ENCODE measurements at places on chromosomes 7 and 10. TPM values are rescaled to one million over a fixed set of nuclear protein-coding genes. Genes with fewer than 3 reads are reported as not detected.

DNA sequence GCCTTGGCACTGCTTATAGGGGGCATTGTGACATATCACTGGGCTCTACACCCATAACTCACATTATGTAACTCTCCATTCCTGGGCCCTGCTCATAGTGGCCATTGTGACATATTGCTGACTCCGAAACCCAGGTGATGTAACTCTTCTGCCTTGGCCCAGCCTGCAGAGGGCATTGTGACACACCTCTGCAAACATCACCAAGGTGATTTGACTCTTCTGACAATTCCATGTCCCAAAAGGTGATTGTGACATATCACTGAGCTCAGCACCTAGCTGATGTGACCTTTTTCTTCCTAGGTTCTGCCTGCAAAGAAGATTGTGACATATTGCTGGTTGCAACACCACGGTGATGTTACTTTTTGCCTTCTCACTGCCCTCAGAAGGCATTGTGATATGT lies 36.5 kb upstream of the ZNF680 start:
- DNase-seq = no peak

Gene SPDYE1
- not detected for total RNA-seq

DNA sequence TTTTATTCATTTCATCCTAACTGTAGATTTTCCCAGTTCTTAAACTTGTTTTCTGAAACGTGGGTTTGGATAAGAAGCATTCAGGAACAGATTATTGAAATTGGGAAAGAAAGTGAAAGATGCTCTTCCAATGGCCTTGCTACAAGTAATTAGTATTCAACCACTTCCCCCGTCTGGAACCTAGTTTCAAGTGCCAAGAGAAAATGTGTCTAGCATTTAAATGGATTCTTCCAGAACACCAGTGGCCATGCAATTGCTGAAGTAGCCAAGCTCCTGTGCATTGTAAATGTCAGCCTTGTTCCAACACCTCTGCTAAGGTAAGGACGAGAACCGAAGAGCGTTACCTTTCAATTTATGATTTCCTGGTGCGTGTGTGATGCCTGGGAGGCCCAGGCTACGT lies 68.2 kb downstream of the PFKFB3 start:
- DNase-seq = no peak

- no peak for DNase-seq
Observed at GRCh38 chr7:155566011-155566836, 19.9 kb upstream of the CNPY1 start.

DNA sequence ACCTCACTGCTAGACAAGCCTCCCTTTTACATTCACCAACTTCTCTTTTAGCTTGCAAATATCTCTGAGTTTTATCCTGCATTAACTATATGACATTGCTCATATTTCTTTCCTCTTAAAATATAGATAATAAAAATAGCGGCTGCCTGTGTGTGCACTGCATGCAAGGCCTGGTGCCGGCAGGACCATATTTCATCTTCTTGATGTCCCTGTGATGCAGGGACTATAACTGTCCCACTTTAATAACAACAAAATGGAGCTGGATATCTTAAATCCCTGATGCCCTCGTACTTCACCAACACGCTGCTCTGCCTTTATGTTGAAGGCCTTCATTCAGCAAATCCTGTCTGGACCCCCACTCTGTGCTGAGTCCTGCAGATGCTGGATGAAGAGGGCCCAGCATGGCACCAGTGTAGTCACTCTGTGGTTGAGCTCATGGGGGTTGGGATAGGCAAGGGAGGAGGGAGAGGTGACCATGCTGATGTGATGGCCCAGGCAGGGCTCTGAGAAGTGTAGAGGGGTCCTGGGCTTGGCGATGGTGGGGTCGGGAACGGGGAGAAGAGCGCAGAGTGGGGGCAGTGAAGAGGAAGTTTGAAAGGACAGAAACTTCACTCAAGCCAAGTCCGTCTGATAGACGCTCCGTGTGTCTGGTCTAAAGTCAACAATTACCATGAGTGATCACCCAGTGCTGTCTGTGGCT lies 40.4 kb downstream of the C10orf90 start:
- DNase-seq = no peak

Gene SPDYE9
- total RNA-seq = not detected

Gene MEST
- 3.5 TPM for total RNA-seq

GRCh38 chr7:89104748-89105685 lies 309.5 kb upstream of the TEX47 start:
- DNase-seq = no peak

GRCh38 chr10:15124190-15124589 lies 27.0 kb downstream of the RPP38 start:
- no peak for DNase-seq

DNA sequence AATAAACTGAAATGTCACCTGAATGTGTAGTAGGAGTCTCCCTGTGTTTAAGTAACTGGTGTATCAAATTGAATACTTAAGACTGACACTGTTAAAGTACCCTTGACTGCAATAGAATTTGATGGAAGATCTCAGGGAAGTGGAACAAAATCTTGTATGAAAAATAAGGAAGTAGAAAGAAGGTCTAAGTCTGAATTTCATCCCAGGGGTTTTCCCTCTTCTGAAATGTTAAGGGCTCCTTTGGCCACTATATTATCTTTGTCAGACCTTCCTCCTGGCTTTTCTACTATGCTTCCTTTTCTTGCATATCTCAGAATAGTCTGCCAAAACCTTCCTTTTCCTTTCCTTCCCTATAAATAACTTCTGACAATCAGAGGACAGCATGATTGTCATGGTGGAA lies 59.6 kb downstream of the BLNK start:
- DNase-seq = no peak

DNA sequence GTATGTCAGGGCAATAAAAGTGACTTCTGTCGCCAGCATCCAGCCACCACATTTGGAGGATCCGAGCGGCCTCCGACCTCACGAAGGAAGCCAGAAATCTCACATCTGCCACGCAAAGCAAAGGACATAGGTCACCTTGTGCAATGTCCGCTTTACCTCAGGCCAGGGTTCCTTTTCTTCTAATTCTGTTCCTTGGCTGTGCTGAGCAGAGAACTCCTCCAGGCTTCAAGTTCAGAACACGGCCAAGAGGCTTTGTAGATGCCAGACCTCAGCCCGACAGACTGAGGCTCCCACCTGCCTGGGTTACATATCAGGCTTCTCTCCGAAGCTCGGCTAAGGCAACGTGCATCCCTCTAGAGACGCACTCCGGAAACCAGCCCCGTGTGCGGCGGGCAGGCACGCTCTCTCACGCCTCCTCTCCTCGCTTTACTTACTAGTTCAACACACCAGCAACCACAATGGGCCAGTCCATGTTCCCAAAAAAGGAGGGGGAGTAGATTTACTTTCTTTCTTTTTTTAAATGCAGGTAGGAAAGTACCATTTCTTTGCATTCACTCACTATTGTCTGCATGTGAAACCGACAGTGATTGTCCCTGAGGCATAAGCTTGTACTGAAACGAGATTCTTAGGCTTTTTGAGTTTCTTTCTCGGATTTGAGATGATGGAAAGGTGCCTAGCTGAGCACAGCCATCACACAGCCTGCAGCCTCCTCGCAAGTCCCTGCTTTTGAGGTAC lies 122.4 kb upstream of the AFAP1L2 start:
- DNase-seq = peak; percentile 93

Gene PNLIP
- total RNA-seq = not detected

DNA sequence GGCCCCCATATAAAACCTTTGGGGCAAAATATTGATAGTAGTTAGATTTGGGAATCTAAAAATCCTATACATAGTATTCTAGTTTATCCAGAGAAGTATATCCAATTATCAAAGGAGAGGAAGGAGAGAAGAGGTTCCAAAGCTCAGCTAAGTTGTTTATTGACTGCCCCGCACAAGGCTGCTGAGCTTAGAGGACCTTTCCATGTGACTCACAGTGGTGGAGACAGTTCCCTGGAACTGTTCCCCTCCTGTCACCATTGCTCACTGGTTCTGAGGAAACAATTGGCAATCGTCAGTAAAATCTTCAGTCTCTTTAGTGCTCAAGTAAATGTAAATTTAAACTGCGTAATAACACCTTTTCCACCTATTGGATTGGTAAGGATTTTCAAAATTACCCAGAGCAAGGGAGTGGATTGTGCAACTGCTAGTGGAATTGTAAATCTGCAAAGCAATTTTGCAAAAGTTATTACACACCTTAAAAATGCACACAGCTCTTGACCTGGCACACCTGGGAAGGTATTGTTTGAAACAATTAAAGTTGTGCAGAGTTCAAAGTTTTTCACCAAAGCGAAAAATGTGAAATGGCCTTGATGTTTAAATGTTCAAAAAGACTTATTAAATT lies 63.1 kb downstream of the EEPD1 start:
- no peak for DNase-seq

DNA sequence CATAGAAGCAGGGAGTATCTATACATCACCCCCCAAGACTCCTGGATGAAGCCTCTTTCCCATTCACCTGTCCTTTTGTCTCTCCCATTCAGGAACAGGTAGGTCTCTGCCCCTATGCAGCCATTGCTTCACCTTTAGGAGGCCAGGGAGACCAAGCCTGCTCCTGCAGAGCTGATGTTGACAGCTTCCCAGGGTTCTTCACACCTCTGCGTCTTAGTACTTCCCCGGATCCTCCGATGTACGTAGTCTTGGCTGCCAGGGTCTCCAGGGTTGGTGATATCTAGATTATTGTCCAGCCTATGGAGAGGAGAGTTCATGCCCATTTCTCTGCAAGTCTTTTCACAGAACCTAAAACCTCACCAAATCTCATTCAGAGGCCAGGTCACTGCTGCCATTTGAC lies 365.7 kb upstream of the KLF6 start:
- no peak for DNase-seq

DNA sequence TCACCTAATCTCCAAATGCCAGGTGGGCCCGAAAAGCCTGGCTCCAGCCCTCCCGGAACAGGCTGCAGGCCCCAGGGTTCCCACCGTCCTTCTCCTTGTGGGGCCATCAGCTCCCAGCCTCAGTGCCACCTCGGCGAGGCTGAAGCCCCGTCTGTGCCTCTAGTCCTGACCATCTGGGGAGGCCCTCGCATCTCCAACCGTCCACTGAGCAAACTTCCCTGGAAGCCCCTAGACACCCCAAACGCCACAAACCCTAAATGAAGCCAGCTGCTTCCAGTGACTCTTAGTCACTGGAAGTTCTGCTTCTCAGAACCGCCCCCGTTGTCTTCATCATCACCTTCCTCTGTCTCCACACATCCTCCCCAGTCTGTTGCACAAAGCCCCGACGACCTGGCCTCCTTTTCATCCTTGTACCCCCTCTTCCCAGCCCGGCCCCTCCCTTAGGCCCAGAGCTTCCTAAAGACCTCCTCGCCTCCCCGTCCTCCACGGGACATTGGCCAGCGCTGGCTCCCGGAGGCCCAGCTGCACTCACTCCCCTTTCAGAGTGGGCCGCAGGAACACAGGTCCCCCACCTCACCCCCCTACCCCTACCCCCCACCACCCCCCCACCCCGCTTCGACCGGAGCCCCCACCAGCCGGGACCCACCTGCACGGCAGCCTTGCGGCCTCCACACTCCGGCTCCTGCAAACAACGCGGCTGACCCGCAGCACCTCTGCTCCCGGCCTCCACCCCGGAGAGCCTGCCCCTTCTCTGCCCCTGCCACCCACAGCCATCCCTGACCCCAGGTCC lies 1.1 kb upstream of the DIP2C start:
- DNase-seq = no peak

Gene TSPAN13
- total RNA-seq = 1.2 TPM

- peak; percentile 42 for DNase-seq
Observed at GRCh38 chr7:140646931-140647647, 6.5 kb upstream of the DENND2A start.

GRCh38 chr7:111758332-111758731 lies 196.0 kb upstream of the IMMP2L start:
- no peak for DNase-seq

Gene STEAP1B
- 0.39 TPM for total RNA-seq

- no peak for DNase-seq
Observed at GRCh38 chr10:92571649-92572048, 2.2 kb downstream of the IDE start.

Gene EPHA1
- total RNA-seq = 4.2 TPM

Gene NXPH1
- total RNA-seq = not detected

GRCh38 chr10:88853155-88853881 lies 1.7 kb upstream of the ANKRD22 start:
- DNase-seq = no peak

GRCh38 chr10:30742471-30742870 lies 112.9 kb upstream of the LYZL2 start:
- peak; percentile 43 for DNase-seq

- no peak for DNase-seq
Observed at GRCh38 chr10:124385627-124386185, 33.0 kb downstream of the OAT start.

GRCh38 chr7:116446212-116446855 lies 53.2 kb upstream of the CAV2 start:
- DNase-seq = no peak

Gene UTF1
- not detected for total RNA-seq

Gene HKDC1
- 1.6 TPM for total RNA-seq

GRCh38 chr10:108902619-108903285 lies 1020.6 kb downstream of the XPNPEP1 start:
- DNase-seq = no peak

Gene ATG9B
- total RNA-seq = 9.0 TPM

Data from activated T-cell treated with anti-CD3 and anti-CD28 coated beads, Interleukin-2, amount 50 U/mL, for 72 hours (primary cell).